ENCODE measurements at places on chromosomes 6 and 20.

DNA sequence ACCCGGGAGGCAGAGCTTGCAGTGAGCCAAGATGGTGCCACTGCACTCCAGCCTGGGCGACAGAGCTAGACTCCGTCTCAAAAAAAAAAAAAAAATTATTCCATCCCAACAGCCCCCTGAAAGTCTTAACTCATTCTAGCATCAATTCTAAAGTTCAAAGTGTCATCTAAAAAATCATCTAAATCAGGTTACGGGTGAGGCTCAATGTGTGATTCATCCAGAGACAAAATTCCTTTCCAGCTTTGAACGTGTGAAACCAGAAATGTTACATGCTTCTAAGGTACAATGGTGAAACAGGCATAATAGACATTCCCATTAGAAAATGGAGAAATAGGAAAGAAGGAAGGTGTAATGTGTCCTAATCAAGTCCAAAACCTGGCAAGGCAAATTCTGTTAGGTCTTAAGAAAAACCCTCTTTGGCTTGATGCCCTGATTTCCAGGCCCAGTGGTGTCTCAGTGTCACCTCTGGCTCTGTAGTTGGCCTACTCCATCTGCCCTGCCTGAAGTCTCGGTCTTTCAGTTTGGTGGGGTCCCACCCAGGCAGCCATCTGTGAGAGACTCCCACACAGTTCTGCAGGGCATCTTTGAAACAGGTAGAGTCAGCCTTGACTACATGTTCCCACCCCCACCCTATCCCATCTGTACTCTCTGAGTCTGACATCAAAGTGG lies 43.5 kb downstream of the HFE start:
- no peak for DNase-seq

- DNase-seq: no peak
Measured at GRCh38 chr20:5753814-5754213, 3.6 kb downstream of the SHLD1 start.

- DNase-seq: no peak
Measured at GRCh38 chr6:53961679-53962370, 149.4 kb upstream of the MLIP start.

DNA sequence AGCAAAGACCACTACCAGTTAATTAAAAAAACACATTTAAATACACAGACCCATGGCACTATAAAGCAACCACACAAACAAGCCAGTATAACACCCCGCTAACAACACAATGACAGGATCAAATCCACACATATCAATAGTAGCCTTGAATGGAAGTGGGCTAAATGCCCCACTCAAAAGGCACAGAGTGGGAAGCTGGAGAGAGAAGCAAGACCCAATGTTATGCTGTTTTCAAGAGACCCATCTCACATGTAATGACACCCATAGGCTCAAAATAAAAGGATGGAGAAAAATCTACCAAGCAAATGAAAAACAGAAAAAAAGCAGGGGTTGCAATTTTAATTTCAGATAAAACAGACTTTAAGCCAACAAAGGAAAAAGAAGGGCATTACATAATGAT lies 125.4 kb upstream of the PTCHD4 start:
- no peak for DNase-seq

GRCh38 chr6:163331245-163331644 lies 83.3 kb upstream of the QKI start:
- no peak for DNase-seq

GRCh38 chr6:21075986-21076385 lies 517.6 kb upstream of the SOX4 start:
- DNase-seq: no peak

DNA sequence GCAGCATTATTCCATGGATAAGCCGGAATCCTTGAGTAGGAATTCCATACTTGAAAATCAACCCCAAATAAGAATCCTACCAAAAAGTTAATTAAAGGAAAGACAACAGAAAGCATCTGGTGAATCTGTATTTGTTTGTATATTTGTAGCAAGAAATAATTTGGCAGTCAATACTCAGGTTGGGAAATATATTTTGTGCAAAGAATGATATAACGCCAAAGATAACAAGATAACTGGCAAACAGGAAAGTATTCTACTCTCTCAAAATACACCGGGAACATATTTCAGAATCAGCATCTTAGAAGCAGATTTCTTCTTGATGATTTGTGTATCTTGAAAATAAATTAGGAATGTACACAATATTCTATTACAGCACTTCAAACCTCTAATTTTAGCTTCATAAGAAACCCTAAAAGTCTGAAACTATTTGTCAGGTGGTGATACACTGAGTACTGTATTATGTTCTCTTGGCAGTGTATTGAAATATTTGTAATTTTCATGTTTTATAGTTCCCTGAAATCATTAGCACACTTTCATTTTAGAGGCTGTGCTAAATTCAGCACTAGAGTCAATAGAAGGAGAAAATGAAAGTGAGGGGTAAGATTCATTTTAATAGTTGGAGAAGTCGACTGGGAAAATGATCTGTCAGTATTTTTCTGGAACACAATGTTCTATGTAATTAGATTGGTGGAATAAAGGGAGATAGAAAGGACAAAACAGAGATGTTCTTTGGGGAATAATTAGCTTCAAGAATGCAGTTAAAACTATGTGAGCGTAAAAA lies 879.7 kb upstream of the GJE1 start:
- DNase-seq: no peak

- DNase-seq: no peak
Measured at GRCh38 chr20:32168184-32168910, 39.2 kb downstream of the PLAGL2 start.

- no peak for DNase-seq
Measured at GRCh38 chr6:137936798-137937197, 69.7 kb downstream of the TNFAIP3 start.
